ENCODE measurements at places on chromosomes 4 and X. TPM values are rescaled to one million over a fixed set of nuclear protein-coding genes. Genes with fewer than 3 reads are reported as not detected.

The BMP3 gene
- total RNA-seq, result not detected

The KLB gene
- total RNA-seq, result 0.12 TPM

The SCD5 gene
- 2.7 TPM for total RNA-seq

The MAGED4 gene
- total RNA-seq, result 1.1 TPM

The PSAPL1 gene
- not detected for total RNA-seq

- no peak for DNase-seq
These were observed 64.3 kb upstream of the GABRE start for GRCh38 chrX:152038804-152039203.

GRCh38 chrX:36575670-36576069 lies 432.5 kb upstream of the FAM47C start:
- DNase-seq, result no peak

All from left ventricle myocardium superior (tissue), 1 donor.